Stimulated activated CD4-positive, alpha-beta T cell treated with anti-CD3 and anti-CD28 coated beads, Interleukin-15, amount 100 ng/mL, for 1 hour (primary cell): ENCODE measurements at places on chromosomes 6 and 20.

DNA sequence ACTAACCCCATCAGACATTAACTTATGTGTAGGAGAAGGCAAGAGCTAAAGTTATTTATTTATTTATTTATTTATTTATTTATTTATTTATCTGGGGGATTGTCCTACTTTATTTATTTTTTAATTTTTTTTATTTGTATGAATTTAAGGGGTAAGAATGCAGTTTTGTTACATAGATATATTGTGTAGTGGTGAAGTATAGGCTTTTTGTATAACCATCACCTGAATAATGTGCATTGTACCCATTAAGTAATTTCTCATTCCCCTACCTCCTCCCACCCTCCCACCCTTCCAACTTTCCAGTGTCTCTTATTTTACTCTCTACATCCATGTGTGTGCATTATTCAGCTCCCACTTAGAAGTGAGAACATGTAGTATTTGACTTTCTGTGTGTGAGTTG is 51.6 kb downstream of the SPTLC3 start:
- no peak for DNase-seq

GRCh38 chr6:110130362-110130761 is 49.1 kb downstream of the WASF1 start:
- DNase-seq, result no peak

DNA sequence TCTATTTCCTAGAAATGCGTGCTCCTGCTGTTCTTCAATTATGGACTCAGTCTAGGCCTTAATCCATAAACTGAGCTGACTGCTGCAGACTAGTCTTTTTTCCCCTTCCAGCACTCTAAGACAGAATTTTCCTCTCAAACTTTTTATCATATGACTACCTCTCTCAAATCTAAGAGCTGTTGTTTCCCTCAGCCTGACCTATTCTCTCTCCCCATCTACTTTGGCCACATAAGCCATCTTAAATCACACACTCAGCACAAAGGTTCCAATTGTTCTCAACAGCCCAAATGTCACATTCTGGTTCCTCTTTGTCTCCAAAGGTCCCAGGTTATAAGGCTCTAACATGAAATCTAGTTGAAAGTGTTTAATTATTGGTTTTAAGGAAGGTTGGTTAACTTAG is 85.2 kb downstream of the PRSS35 start:
- no peak for DNase-seq

GRCh38 chr6:139764498-139764986 is 390.1 kb upstream of the CITED2 start:
- no peak for DNase-seq

DNA sequence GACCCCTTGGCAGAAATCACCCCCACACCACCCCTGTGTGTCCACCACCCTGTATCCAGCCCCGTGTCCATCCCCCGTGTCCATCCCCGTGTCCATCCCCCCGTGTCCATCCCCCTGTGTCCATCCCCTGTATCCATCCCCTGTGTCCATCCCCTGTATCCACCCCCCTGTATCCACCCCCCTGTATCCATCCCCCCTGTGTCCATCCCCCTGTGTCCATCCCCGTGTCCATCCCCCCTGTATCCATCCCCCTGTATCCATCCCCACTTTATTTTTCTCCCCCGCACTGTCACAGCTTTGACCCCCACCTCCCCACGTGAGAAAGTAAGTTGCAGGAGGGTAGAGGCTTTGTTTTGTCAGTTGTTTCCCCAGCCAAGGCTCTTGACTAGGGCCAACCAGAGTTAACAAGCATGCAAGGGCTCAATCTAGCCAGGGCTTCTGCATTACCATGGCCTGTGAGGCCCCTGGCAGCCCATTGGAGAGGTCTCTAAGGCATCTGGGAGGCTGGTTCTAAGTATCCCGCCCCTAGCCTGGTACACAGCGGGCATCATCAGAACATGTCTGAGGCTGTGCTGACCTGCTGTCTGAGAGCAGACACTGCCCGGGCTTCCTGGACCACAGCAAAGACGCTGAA is 18.1 kb upstream of the SIRPA start:
- DNase-seq, result no peak

GRCh38 chr6:124148236-124148957 is 344.7 kb downstream of the NKAIN2 start:
- no peak for DNase-seq

DNA sequence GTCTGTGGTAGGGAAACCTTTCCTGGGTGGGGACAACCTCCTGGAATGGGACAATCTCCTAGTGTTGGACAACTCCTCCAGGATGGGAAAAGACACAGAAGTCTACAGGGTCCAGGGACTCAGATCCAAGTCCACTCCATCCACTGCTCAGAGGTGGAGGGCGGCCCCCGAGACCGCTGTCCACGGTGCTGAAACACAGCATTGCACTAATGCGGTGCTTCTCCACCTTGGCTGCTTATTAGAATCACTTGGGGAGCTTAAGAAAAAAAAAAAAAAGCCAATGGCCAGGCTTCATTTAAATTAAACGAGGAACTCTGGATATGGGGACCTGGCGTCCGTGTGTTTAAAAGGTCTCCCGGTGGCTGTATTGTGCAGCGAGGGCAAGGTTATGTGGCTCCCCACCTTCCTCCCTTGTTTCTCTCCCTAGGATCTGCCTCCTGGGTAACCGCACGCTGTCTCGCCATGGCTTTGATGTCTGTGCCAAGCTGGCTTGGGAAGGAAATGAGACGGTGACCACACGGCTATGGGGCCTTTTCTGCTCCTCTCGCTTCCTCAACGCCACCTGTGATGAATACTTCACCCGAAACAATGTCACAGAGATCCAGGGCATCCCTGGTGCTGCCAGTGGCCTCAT is 12.0 kb downstream of the SLC12A5 start:
- no peak for DNase-seq

DNA sequence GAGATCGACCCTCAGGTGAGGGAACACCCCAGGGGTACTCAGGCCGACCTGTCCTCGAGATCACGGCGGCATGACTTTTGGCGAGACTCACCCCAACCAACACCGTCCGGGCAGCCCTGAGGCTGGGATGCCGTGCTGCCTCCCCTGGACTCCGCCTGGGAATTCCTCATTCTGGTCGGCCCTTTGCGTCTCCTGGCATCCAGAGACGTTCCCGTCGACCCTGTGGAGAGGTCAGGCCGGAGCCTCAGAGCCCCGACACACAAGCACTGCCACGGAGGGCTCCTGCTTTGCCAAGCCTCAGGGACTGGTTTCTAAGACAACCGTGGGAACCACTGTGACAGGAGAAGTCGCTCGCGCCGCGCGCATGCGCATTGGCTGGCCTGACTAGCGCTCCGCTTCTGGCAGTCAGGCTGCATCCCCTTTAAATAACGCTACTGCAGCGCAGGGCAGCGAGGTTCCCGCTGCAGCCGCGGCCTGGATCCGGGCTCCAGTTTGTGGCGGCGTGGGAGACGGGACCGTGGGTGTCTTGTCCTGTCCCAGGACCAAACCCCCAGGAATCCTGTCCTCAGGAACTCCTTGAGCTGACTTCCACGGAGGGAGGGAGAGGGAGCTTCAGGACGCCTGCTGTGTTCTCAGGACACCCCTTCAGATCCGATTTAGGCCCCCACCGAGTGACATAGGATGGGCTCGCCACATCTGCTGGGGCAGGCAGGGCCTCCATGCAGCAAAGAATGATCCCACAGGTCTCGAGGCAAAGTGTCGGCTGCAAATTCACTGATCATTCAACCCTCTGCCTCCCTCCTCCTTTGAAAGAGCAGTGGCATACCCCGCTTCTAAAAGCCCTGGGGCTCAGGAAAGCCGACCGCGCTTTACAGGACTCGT is 163.2 kb upstream of the ZNF337 start:
- no peak for DNase-seq

DNA sequence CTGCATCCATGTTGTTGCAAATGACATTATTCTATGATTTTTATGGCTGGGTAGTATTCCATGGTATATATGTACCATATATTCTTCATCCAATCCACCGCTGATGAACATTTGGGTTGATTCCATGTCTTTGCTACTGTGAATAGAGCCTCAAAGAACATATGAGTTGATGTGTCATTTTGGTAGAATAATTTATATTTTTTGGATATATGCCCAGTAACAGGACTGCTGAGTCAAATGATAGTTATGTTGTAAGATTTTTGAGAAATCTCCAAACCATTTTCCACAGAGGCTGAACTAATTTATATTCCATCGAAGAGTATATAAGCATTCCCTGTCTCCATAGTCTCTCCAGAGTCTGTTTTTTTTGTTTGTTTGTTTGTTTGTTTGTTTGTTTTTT is 1373.5 kb downstream of the GRIK2 start:
- DNase-seq, result no peak

- no peak for DNase-seq
Measured at GRCh38 chr6:36334832-36335459, 1.7 kb downstream of the BNIP5 start.

DNA sequence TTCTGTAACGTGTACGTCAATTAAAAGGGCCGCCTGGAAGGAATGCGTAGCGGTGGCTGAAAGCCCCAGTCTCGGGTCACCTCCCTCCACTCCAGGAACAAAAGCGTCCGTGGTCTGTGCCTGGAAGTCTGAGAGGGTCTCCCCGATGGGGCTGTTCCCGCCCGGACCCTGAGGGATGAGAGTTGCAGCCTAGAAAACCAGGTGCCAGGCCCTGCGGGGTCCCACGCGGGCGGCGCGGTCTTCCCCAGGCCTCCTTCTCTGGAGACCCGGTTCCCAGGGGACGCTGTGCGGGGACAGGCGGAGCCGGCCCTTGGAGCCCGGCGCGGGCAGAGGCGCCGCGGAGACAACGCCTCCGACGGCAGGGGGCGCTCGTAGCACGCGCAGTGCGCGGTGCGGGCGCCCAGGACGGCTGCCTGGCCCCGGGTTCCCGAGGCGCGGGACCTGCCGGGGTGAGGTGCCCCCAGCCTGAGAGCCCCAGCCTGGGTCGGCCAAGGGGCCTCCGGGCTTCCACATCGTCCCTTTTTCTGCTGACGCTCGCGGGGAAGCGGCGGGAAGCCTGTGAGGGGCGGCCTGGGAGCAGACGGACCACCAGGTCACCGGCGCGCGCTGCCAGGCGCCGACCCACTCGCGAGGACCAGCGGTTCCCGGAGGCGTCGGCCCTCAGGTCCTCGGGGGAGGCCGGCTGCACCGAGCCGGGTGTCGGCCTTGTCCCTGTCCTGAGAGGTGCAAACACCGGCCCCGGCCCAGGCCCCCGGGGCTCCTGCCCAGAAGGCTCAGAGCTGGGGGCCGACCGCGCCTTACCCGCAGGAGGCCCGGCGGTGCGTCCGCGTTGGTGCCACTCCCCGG is 5.3 kb upstream of the FOXC1 start:
- DNase-seq, result peak; percentile 43

DNA sequence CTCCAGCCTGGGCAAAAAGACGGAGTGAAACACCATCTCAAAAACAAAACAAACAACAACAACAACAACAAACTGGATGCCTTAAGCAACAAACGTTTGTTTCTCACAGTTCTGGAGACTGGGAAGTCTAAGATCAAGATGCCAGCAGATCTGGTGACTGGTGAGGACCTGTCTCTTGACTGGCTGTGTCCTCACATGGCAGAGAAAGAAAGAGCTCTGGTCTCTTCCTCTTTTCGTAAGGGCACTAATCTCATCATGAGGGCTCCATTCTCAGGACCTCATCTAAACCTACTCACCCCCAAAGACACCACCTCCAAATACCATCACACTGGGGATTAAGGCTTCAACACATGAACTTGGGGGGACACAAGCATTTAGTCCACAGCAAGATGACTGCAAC is 13.5 kb upstream of the GFOD1 start:
- no peak for DNase-seq

- peak; percentile 22 for DNase-seq
Measured at GRCh38 chr6:79947191-79948186, at the start of gene ELOVL4. Gene ELOVL4, minus strand, starts transcription at chr6:79947553. Its CDS starts 274 bp downstream, at chr6:79947279.

DNA sequence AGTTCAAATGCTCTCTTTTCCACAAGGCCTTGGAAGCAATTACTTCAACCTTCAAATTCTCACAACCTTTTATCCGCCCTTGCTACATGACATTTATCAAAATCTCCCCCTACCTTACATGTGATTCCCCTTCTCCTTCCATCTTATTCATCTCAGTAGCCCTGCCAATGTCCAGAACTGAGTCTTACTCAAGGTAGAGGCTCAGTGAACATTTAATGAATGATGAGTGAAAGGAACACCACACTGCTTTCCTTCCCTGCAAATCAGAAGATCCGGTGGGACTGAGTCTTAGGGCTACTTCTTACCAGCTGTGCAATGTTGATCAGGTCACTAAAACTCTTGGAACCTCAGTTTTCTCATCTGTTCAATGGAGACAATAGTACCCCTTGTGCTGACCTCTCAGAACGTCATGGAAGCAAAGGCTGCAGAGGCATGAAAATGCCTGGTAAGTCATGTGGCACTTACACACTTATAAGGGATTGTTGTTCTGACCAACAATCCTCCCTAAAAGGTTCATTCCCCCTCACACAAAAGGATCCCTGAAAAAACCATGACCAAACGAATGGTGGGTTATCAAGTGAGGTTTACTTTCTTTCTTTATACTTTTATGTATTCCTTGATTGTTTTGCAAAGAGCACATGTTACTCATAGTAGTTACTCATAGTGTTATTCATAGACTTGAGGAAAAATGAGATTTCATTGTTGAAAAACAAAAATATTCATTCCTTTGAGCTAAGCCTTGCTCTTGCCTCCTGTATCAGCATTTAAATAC is 6.5 kb downstream of the MDGA1 start:
- DNase-seq, result no peak

DNA sequence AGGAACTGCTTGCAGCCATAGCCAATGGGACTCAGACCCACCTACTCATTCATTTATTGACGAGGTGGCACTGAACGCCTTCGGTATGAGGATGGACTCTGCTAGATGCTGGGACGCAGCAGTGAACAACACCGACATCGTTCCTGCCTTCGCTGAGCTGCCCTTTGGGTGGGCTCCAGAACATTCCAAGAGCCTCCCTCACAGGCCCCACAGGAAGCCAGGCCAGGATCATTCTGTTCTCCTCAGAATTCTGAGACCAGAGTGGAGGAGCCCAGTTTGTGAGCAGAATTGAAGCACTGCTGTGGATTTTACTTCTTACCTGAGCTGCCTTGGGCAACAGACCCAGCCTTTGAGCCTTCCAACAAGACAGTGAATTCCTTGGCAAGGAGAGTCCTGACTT is 82.1 kb downstream of the KCNB1 start:
- DNase-seq, result no peak

DNA sequence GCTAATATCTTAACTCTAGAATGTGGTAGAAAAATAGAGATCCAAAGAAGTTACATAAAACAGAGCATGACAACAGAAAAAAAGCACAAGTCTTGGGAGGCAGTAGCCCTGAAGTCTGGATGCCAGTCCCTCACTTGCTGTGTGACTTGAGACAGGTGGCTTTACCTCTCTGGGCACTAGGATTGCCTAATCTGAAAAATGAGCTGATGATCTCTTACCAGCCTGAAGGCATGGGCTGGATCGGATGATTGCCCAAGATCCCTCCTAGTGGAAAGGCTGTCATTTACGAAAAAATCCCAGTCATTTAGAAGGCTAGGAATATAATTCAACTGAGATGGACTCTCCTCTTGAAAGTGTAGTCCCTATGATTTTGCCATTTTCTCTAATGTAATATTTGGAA is 10.9 kb upstream of the GCM1 start:
- DNase-seq, result no peak

DNA sequence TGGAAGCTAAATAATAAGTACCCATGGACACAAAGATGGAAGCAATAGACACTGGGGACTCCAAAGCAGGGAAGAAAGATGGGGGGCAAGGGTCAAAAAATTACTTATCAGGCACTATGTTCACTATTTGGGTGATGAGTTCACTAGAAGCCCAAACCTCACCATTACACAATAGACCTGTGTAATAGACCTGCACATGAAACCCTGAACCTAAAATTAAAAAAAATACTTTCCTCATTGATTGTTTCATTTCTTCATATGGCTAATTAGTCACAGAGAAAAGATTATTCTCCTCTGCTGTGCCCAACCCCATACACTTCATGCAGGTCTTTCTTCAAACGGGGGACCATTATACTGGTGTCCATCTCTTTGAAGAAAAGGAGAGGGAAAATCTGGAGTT is 213.0 kb upstream of the DTNBP1 start:
- no peak for DNase-seq
